ENCODE measurements at places on chromosomes 6 and 20.

DNA sequence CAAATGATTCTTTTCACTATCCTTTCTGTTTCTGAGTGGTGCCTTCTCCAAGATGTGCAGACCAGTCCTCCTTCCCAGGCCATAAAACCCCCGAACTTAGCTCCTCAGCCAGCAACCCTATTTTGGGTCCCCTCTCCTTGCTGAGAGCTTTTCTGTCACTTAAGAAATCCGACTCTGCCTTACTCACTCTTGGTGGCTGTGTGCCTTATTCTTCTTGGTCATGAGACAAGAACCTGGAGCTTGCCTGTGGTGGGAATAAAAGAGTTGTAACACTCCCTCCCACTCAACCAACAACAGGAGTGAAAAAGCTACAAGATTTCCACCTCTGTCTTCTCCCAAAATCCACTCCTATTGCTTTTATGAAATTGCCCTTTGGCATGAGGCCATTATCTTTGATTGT lies 62.6 kb downstream of the RPS12 start:
- DNase-seq = no peak

GRCh38 chr20:49889001-49889934 lies 26.1 kb downstream of the SPATA2 start:
- DNase-seq = no peak

DNA sequence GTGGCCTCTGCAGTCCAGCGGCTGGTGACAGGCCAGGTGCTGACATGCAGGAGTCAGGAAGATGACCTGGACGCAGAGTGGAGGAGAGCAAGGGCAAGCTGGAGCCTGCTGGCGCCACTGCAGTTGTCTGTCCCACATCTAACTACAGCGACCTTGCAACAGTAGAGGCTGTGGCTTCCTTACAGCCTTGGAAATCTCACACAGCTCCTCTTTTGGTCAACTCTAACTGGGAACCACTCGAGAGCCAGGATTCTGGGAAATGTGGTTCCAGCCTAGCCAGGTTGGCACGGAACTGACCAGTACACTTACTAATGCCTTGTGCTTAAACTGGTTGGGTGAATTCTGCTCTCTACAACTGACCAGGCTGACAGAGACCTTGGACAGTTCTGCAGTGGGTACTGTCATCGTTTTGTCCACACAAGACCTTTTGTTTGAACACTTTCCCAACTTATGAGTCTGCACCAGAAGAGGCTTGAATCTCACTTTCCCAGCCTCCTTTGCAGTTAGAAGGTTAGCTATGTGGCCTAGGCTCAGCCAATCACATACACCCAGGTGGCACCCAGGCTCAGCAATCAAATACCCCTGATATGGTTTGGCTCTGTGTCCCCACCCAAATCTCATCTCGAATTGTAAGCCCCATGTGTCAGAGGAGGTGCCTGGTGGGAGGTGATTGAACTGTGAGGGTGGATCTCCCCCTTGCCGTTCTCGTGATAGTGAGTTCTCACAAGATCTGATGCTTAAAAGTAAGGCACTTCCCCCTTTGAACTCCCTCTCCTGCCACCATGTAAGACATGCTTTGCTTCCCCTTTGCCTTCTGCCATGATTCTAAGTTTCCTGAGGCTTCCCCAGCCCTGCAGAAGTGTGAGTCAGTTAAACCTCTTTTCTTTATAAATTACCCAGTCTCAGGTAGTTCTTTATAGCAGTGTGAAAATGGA lies 153.5 kb downstream of the ZMYND8 start:
- DNase-seq = no peak

- no peak for DNase-seq
Observed at GRCh38 chr6:150486048-150486447, 113.6 kb upstream of the PLEKHG1 start.

GRCh38 chr6:126957721-126958120 lies 160.8 kb upstream of the RSPO3 start:
- no peak for DNase-seq
